ENCODE measurements at places on chromosomes 1 and 21. TPM values are rescaled to one million over a fixed set of nuclear protein-coding genes. Genes with fewer than 3 reads are reported as not detected.

GRCh38 chr1:36876990-36877389, 157.3 kb downstream of the GRIK3 start:
- no peak for DNase-seq

- no peak for DNase-seq
These were observed 897 bp downstream of the EPHX4 start for GRCh38 chr1:92030656-92031107.

RCAN1 gene
- polyA plus RNA-seq = 24.1 TPM

TMPRSS15 gene
- not detected for polyA plus RNA-seq

KIRREL1 gene
- 4.1 TPM for polyA plus RNA-seq
